ENCODE measurements at places on chromosomes 6 and 20.

DNA sequence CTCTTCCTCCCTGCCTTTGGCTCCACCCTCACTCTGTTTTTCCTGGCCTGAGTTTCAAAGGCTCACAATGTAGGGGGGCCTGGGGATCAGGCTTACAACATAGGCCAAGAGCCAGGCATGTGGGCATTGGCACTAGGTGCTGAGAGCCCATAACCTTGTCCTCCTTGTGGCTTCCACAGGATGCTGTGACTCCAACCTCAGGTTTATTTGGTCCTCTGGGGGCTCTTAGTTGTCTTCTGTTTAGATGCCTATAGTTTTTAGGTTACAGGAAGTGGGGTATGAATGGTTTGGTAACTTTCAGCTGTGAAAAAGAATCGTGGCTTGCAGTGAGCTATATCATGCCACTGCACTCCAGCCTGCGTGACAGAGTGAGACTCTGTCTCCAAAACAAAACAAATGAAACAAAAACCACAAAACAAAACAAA is 25.6 kb downstream of the MMP24 start:
- DNase-seq: no peak

GRCh38 chr6:168012431-168013249 is 15.2 kb downstream of the KIF25 start:
- no peak for DNase-seq

DNA sequence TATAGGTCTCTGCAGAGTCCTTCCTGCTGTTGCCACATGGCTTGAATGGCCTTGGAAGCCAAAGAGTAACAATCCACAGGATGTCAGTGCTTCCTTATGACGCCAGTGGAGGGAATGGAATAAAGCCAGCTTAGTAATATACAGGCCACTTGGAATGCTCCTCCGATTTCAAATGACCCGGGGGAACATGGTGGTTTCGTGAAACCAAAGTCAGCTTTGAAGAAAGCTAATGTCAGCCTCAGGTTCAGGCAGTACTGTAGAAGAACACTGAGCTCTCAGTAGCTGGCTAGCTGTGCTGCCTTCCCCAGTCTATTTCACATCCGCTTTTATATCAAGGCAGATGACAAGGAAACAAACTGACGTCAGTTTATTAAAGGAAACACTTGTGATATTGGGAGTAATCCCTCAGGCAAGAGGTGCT is 189.1 kb downstream of the DTNBP1 start:
- DNase-seq: no peak

GRCh38 chr20:44362466-44362940 is 7.0 kb downstream of the HNF4A start:
- no peak for DNase-seq

DNA sequence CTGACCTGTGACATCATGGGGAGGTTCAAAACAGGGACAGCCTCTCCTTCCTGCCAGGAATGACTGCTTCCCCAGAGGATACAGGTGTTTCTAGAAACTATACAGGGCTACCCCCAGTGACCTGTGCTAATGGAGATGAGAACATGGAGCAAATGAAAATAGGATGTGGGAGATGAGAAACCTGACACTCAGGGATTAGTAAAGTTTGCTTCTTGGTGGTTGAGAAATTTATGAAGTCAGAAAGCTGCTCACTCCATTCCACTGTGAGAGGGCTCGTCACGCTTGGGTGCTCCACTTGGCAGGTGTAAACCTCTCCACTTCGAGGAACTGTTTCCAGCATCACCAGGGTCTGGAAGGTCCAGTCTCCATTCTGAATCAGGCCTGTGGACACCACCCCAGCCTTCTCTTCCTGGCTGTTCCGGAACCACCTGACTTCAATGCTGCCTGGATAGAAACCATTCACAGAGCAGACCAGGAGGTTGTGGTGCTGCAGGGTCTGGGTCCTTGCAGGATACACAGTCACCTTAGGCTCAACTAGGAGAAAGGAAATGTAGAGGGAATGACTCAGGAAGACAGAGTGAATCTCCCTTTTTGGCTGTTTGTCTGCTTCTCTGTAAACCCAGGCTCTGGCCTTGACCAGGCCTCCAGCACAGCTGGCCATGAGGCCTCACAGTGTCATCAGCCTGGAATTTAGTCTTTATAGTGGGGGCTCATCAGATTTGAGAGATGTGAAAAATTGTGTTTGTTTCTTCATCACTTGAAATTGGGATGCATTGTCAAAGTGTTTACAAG is 10.8 kb downstream of the HLA-DRB5 start:
- no peak for DNase-seq

DNA sequence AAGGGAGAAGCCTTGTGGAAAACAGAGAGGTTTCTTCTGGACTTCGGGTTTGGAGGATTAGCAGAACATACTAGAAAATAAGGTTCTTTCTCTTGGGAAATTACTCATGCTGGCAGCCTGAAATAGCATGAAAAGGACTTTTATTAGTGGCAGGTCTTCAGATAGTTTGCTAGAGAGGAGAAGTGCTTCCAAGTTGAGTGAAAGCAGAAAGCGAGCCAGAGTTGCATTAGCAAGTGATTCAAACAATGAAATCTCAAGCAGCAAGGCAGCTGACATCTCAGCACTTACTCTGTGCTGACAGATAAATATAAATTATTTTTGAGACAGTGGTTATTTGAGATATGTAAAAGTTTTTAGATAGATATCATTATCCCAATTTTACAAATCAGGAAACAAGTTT is 91.9 kb downstream of the PLCB4 start:
- no peak for DNase-seq

- DNase-seq: no peak
Measured at GRCh38 chr6:152154559-152155356, 347.3 kb downstream of the ESR1 start.

DNA sequence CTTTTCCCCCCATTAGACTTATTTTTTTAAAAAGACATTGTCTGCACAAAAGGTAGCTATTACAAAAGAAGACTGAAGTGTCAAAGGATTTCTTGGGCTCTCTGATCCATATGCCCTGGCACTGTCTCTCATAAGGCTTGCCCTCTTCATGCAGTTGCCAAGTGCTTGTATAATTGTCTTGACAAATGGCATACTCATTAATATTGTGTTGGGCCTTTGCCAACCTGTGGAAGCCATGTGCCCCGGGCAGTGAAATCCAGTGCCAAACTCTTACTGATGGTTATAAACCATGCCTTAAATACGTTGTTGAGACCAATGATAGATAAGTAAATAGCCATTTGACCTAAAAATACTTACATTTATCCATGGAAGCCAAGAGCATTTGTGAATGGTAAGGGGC is 98.1 kb downstream of the FARS2 start:
- no peak for DNase-seq

DNA sequence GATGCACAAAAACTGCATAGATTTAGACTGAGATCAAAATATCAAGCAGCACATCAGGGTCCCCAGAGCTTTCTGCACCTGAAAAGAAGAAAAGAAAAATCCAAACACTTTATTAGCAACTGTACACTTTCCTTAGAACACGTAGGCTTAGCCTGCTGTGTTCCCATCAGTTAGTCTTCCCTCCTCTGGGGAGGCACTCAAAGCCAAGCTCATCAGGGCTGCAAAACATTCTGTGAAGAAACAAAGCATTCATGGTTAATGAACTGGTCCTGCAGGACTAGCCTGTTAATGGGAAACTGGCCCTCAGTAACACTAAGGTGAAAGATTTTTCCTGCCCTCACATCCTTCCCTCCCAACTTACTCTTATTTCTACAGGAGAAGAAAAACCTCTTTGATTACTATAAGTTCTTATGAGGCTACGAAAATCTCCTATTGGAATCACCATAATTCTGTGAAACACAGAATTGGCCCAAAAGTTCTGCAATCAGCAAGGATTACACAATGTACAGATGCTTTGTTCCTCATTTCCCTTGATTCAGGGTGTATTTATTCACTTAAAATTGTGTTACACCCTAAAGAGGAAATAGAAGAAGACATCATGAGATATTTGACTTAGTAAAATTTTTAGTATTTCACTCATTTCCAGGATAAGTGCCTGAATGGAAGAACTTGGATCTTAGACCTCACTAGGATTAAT is 901.0 kb upstream of the MAP3K7 start:
- DNase-seq: no peak

- DNase-seq: no peak
Measured at GRCh38 chr6:118524686-118525085, 23.4 kb upstream of the PLN start.

- no peak for DNase-seq
Measured at GRCh38 chr6:109013656-109014305, 80.9 kb downstream of the SESN1 start.

DNA sequence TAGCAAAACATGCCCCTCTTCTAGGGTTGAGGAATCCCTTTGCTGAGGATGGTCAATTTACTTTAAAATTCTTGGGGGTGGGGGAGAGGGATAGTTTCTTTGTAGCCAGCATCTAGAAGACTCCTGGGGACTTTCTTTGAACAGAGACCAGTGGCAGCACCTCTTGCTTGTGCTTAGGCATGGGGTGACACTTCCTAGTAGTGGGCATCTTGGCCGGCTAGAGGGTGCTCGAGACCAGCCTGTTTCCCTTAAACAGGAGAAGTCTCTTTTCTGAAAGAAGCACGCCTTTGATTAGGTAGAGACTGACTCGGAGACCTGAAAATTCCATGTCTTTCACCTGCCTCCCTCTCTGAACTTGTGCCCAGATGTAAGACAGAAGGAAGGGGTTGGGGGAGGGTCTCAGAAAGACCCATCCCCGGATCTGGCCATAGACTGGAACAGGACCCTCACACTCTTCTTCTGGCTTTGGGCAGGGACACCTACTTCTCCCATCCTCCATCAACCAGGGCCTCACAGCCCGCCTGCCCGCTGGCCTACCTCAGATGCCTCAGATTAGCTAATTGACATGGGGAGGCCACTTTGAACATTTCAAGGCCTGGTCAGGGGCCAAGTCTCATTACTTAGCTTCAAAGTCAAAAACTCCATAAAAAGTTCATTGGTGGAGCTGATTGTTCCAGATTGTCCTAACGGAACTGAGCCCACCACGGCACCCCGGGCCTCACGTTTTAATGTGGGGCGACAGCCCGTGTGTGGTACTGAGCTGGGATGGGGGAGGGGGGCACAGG is 172.2 kb downstream of the CDC5L start:
- no peak for DNase-seq

GRCh38 chr6:27502508-27503435 is 29.9 kb upstream of the ZNF184 start:
- peak; percentile 44 for DNase-seq

DNA sequence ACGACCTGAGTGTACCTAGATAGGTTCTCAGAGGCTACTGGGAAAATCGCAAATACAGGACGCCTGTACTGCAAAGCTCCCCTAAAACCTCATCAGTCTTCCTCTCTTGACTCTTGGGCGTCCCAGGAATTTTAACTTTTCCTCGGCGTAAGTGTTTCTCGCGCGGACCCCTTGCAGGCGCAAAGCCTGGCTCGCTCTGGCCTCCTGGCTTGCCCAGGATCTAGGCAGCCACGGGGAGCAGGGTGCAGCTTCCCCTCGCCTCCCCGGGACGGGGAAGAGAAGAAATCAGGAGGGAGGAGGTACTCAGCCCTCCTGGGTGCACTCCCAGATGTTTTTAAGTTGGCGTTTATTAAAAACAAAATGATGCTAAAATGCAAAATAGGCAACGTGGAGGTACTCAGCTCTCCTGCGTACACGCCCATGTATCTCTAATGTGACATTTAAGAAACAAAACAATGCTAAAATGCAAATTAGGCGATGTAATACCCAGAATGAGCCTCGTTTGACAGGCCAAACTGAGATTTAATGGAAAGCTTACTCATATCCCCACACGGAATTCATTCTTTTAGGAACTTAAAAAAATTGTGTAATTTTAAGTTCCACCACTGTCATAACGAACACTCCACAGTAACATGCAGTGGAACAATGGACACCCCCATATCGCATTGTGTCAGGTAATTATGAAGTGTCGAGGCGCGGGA is 1.6 kb upstream of the SOBP start:
- no peak for DNase-seq

DNA sequence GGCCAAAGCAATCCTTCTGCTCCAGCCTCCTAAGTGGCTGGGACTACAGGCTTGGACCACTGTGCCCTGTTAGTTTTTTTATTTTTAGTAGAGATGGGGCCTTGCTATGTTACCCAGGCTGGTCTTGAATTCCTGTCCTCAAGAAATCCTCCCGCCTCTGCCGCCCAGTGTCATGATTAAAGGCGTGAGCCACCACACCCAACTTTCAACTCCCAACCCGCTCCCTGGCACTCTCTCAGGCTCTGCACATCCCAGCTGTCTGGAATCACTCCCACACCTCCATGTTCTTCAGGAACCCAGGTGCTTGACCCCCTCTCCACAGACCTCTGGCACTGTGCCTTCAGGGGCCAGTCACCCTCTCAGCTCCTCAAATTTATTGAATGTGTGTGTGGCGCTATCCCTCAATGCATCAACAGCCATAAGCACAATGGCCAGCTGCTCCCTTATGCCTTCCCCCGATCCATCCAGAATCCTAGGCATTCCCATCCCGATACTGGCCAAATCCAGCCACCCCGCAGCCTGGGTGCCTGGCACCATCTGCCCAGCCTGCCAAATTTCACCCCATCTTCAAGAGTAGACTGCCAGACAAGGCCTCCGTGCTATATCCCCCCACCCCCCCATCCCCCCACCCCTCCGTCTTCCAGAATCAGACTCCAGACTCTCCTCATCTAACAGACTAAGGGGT is 647 bp upstream of the POU5F1 start:
- no peak for DNase-seq

GRCh38 chr6:73263570-73263909 is 544 bp upstream of the KHDC1 start:
- no peak for DNase-seq

DNA sequence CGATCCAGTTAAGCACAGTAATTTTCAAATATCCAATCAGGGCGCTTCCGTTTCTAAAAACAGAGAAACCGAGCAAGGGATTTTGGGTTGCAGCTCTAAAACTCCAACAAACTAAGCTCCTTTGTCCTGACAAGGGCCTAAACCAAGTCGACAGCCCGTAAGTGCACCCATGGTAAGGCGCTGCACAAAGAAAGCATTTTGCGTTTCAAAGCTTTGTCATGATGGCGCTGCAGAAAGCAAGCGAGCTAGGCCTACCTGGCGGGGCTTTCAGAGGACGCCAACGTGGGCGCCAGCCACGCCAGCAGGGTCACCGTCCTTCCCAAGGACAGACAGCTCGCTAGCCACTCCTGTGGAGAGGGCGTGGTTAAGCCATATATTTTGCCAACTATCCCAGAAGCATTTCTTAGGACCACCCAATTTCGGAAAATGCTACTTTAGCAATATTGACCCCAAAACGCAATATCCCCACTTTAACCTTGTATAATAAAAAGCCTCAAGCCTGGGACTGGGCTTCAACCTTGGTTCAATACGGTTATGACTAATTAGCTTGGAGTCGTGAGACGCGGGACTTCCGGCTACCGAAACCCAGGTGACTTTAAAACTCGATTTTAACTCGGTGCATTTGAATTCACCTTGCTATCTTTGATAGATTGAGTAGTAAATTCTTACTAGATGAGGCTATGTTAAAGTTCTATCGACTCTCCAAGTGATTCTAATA is 53.8 kb downstream of the TRIM38 start:
- no peak for DNase-seq

- DNase-seq: no peak
Measured at GRCh38 chr6:102039441-102039840, 645.9 kb downstream of the GRIK2 start.

Measured in activated CD8-positive, alpha-beta memory T cell treated with anti-CD3 and anti-CD28 coated beads for 4 hours (primary cell).